Stimulated activated CD8-positive, alpha-beta memory T cell treated with anti-CD3 and anti-CD28 coated beads, Interleukin-7, amount 100 ng/mL, for 1 hour (primary cell): ENCODE measurements at places on chromosomes 1 and 21.

GRCh38 chr1:84598846-84599741, 24.9 kb upstream of the CTBS start:
- DNase-seq = no peak

DNA sequence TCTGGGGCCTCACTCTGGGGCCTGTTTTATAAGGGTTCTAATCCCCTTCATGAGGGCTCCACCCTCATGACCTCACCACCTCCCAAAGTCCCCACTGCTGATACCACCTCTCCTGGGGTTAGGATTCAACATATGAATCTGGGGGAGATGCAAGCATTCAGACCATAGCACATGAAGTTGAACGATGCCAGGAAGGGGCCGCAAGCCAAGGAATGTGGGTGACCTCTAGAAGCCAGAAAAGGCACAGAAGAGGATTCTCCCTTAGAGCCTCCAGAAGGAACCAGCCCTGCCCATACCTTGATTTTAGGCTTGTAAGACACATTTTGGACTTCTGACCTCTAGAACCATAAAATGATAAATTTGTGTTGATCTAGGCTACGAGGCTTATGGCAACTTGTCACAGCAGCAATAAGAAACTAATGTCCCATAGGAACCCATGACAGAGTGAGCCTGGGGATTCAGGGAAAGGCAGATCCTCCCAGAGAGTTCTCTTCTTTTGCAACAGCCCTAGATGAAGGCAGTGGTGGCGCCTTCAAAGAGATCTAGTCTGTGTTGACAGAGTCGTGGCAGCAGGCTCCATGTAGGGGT, 27.9 kb downstream of the TRIM67 start:
- DNase-seq = no peak

- no peak for DNase-seq
Measured at GRCh38 chr1:219085082-219085481, 88.6 kb upstream of the LYPLAL1 start.

DNA sequence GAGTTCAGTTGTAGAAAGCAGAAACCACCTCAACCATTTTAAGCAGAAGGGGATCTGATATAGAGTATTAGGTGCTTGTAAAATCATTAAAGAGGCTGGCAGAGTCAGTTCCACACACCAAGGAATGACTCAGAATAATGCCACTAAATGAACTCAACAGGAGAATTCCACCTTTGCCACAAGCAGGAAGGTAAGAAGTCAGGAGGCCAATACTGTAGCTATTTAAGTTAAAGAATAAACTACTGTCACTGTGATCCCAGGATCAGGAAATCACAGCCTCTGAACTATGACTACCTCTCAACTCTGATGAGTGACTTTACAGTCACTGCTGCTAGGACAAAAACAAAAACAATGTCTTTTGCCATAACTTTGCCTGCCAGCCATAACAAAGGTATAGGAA, 52.5 kb upstream of the PRMT6 start:
- DNase-seq = no peak

GRCh38 chr1:152442301-152442700, 28.2 kb upstream of the CRNN start:
- no peak for DNase-seq

- no peak for DNase-seq
Measured at GRCh38 chr1:57966340-57966739, 542.5 kb upstream of the DAB1 start.

DNA sequence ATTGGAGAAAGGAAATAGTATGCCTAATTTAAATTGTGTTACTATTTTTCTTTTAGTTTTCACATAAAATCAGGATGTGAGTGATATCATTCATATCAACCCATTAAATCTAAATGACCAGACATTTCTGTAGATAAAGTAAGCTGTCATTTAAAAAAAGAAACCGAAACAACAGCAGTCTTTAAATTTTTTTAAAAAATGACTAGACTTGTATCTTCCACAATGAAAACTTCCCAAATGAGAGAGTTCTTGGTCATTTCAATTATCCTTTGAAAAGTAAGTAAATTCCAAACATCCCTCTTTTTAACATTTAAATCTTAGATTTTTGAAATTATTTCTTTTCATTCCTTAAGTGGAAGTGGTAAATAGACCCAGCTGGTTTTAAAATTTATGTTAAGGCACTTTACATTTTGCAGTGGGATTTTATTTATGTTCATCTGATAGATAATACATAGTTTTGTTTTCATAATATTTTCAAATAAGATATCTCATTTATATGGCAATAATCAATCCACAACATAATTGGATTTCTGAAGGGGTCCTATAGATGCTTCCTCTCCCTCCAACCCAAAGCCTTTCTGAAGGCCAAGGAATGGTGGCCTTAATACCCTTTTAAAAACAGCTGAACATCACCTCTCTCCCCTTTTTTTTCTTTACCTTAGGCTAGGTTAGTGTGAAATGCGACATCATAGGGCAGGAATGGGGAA, 3.1 kb downstream of the FOXD3 start:
- no peak for DNase-seq

DNA sequence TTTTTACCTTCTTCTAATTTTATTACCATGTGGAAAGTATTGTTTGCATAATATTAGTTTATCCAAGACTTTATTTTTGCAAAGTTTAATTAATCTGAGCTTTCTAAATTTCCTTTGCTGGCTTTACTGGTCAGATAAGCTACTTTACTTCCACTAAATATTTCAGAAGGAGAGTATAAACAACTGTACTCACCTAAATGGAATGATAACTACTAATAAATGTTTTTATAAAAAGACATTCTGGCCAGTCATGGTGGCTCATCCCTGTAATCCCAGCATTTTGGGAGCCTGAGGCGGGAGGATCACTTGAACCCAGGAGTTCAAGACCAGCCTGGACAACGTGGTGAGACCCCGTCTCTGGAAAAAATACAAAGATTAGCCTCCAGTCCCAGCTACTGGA, 36.0 kb downstream of the ATP8B2 start:
- no peak for DNase-seq

DNA sequence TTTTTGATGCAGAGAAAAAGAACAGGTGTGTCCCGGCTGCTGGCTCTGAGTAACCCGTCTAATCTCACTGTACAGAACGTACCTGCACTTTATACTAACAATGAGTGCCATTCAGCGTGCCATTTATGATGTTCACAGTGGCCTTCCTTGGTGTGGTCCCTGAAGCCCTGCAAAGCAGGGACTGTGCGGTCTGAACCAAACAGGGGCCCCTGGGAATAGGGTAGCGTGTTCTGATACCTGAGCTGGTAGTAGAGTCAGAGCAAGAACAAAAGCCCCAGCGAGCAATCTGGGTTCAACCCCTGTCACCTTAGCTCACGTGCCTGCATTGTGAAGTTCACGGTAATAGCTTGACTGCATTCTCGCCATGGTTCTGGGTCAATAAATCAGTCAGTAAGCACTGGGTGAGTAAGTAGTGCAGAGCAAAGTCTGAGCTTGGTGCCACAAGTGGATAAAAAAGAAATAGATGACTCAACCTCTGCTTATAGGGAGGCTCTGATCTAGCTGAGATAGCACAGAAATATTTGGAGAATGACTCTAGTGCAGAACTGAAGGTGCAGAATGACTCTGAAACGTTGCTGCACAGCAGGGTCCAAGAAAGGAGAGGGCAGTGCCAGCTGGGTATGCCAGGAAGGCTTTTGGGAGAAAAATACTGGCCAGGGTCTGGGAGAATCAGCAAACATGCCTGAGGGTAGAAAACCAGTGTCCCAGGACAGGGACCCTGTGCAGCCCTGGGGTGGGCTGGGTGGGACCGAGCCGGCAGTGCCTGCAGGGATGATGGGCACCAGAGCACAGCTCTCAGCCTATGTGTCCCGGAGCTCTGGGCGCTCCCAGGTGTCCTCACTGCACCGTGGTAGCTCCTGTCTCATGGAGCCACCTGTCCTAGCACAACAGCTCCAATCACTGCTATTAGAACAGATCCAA, 125.9 kb downstream of the RHOU start:
- DNase-seq = no peak

DNA sequence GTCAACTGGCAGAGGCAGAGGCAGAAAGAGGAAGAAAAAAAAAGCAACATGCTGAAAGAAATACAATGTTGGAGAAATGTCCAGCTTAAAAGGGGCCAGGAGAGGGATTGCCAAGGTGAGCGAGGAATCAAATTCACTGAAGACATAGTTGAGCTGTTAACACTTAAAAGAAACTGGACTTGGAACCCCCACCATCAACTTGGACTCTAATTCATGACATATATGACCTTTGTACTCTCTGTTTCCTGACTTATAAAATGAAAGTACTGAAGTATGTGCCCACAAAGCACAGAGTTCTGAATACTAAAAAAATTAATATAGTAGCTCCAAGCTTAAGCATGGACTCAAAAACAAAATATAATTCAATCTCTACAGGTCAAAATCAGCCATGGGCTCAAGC, 16.1 kb downstream of the PRR9 start:
- no peak for DNase-seq

GRCh38 chr1:40620586-40621210, 44.8 kb downstream of the RIMS3 start:
- DNase-seq = no peak

DNA sequence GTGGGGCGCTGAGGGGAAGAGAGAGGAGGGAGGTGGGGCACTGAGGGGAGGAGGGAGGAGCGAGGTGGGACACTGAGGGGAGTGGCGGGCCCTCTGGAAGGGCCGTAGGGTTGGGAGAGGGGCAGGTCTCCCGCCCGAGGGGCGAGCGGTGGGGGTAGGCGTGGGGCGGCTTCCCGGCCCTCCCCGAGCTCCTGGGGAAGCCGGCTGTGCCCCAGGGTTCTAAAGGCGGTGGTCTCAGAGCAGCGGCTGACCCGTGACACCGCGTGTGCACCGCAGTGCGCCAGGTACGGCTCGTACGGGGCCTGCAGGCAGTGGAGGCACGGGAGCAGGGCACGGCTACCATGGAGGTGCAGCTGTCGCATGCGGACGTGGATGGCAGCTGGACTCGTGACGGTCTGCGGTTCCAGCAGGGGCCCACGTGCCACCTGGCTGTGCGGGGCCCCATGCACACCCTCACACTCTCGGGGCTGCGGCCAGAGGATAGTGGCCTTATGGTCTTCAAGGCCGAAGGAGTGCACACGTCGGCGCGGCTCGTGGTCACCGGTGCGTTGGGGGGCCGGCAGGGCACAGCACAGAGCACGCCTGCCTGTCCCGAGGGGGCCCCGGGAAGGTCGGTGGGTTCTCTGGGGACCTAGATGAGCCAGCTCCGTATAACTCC, 68.5 kb downstream of the OBSCN start:
- no peak for DNase-seq

DNA sequence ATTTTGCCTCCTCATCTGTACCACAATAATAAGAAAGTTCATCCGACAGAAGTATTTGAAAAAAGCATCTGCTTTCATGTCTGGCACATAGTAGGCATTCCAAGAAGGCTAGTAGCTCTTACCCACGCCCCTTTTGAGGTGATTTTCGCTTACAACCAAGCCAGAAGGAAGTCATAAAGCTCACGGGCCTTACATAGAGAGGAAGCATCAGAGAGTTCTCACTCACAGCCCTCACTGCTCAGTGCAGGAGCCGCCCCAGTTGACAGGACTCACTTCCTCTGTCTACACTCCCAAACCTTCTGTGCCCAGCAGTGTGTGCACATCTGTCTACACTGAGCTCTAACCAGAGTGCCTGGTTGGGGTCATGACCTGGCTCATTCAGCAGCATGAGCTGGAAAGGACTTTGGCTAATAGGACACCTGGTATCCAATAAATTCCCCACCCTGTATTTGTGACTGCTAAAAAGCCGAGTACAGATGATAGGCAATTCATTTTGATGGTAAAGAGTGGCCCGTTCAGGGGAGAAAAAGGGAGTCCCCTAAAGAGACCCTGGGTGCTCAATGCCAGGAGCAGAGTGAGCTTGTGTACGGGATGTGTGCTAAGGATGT, 36.8 kb upstream of the DUSP10 start:
- DNase-seq = no peak

DNA sequence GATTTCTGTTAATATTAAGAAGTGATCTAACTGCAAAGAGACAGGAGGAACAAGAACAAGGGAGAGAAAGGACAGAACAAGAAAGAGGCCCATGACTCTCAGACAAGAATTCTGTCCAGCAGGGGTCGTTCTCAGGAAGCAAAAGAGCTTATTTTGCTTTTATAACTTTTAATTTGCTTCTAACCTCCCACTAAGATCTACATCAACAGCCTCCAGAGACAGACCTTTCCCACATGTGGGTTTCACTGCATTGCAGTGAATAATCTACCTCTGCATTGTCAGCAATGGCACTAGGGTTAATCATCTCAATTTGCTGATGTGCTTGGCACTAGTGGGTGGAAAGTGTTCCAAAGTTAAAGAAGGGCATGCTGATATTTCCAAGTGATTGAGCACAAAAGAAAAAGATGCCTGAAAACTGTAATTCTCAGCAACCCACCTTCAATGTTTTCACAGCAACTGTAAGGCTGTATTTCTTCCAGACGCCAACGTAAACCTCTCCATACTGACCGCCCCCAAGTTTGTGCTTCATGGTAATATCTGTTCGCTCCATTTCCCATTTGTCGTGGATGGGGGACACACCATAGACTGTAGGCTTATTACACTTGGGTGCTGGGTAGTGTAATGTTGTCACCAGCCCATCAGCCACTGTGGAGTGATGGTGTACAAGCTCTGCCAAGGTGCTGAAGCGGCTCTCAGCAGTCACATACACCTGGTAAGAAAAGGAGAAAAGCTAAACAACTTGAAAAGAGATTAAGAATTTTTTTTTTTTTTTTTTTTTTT, 39.5 kb downstream of the TOR3A start:
- no peak for DNase-seq

GRCh38 chr1:33433509-33434362, 2.8 kb upstream of the PHC2 start:
- no peak for DNase-seq

DNA sequence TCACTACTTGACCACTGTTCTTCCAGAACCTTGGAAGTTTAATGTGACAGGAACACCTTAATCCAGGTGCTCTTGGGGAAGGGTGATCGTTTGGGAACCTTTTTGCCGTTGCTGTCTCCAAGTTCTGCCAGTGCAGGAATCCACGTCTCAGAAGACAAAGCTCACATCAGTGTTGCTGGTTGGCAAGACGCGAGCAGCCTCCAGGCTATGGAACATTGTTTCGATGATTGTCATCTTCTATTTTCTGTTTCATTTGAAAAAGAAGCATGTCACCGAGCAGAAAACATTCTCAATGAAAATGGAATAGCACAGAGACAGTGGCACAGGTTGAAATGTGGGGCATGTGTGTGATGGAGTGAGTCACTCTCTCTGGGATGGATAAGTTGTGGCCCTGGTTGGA, 11.7 kb downstream of the STUM start:
- DNase-seq = no peak

GRCh38 chr1:48217856-48218255, 4.7 kb upstream of the SLC5A9 start:
- no peak for DNase-seq

GRCh38 chr21:34031835-34032370, 41.5 kb upstream of the MRPS6 start:
- DNase-seq = no peak

DNA sequence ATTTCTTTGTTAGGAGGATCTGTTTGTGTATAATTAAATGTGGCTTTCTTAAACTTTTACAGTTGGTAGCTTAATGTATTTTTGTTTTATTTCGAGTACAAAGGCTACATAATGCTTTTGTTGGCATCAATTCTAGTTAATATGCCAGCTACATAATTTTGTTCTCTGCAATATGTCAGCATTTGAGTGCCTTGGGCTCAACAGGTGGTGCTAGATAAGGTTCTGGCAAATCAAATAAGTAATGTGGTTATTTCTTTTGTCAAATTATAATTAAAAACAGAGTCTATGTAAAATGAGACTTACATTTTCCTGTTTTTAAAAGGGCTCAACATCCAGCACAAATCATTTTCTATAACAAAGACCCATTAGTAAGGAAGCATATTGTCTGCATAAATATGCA, 410.6 kb upstream of the NR5A2 start:
- no peak for DNase-seq

GRCh38 chr1:8663090-8663802, 154.2 kb downstream of the RERE start:
- DNase-seq = no peak

- DNase-seq = no peak
Measured at GRCh38 chr1:214603819-214604252, 841 bp downstream of the CENPF start.
